ENCODE measurements at places on chromosomes 12 and 14.
A peak's percentile ranks its signal among the peaks of the same experiment; 100 is the strongest.

GRCh38 chr12:52307836-52308805 lies 13.1 kb downstream of the KRT83 start:
- peak; percentile 68 for ATAC-seq

- ATAC-seq = no peak
Observed at GRCh38 chr12:4589941-4590340, 27.9 kb downstream of the DYRK4 start.

- peak; percentile 43 for ATAC-seq
Observed at GRCh38 chr14:92121207-92121669, 268 bp downstream of the NDUFB1 start.

DNA sequence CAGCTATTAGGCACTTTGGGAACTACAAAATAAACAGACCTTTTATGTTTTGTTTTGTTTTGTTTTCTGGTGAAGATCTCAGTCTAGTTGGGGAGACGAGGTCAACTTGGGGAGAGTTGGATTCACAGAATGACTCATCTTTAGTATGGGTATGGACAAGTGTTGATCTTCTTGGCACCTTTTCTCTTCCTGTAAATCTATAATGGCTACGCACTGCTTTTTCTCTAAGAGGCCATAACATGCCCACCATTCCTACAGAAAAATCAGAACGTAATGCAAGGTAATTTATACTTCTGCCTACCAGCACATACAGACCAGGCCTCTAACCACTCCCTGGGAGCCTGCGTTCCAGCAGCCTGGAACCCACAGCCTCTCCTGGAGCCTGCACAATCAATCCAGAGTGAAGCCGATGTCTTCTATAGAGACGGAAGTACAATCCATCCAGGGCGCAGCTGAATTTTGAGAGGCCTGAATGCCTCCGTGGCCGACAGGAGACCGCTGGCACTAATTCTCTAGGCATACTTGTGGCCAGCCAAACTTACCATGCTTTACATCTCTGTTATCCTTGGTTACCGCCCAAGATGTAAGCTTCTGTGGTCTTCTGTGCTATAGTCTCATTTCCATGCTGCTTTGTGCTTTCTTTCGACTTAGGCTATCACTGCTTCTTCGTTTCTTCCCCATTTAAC lies 717 bp downstream of the PPHLN1 start:
- peak; percentile 55 for ATAC-seq

DNA sequence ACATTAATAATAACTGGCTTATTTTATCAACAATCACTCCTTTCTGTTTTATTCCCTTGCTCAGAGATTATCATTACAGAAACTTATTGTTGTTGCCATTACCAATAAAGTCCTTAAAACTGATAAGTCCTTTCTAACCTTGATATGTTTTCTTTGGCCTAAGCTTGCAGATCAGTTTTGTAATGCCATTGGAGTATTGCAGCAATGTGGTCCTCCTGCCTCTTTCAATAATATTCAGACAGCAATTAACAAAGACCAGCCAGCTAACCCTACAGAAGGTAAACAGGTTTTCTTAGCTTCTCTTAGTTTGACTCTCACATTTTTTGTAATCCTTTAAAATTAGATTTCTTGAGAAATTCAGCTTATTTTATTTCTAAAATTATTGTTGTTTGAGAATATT lies 3.9 kb downstream of the MED21 start:
- ATAC-seq = no peak

DNA sequence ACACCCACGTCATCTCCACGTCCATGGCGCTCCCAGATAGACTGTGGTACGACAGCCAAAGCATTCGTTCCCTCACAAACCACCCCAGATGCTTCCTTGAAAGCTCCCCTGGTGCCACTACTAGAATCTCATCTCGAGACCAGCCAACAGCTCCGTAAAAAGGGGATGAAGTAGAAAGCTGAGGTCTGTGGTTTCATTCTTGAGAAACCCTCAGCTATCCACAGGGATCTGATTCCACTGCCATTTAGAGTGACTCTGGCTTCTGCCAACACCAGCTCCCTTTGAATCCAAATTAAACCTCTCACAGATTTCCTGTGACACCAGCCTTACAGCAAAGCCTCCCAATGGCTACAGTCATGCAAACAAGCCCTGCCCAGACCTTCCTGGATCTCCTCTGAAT lies 18.5 kb upstream of the FOXN3 start:
- no peak for ATAC-seq

GRCh38 chr12:47084172-47084571 lies 4.4 kb upstream of the AMIGO2 start:
- peak; percentile 58 for ATAC-seq

- no peak for ATAC-seq
Observed at GRCh38 chr12:121087467-121088194, 45.0 kb upstream of the P2RX7 start.
